Kidney (tissue), 22 donors: ENCODE measurements at places on chromosomes 3 and 15. TPM values are rescaled to one million over a fixed set of nuclear protein-coding genes. Genes with fewer than 3 reads are reported as not detected.
A peak's percentile ranks its signal among the peaks of the same experiment; 100 is the strongest.

DNA sequence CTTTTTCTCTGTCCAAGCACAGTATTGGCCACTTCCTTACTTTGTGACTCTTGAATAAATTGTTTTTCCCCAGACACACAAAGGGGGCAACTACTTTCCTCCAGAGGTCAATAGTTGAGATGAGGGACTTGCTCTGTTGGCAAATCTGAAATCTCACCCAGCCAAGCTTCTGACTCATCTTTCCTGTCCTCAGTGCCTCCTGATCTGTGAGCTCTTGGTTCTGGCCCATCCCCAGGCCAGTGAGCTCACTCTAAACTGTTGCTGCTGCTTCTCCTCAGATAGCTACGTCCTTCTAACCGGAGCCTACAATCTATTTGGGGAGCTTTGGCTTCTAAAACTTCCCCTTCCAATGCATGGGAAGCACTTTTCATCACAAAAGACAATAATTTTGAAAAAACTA is 50.0 kb upstream of the NMD3 start:
- no peak for DNase-seq

GRCh38 chr3:113084777-113085176 is 94.0 kb downstream of the GTPBP8 start:
- DNase-seq: peak; percentile 18

GRCh38 chr3:106765342-106765741 is 611.9 kb upstream of the CCDC54 start:
- no peak for DNase-seq

DNA sequence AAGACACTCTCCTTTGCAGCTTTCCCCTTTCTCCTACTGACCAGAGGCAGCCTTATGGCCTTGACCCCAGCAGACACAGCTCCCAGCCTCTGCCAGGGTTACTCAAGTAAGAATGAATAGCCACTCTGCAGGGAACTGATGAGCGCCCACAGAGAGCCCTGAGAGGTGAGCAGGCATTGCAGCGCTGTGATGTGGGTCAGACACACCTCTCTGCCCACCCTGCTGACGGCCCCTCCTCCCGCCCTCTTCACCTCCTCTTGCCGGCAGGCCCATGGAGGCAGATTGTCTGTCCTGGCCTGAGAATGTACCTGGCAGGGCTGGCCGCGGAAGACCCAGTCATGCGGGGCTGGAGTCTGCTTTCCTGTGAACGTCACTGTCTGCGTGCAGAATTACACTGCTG is 512.6 kb upstream of the PPP2R3A start:
- DNase-seq: peak; percentile 44

GRCh38 chr3:63048367-63049326 is 173.4 kb upstream of the CADPS start:
- no peak for DNase-seq

GRCh38 chr3:111675846-111676210 is 80.7 kb upstream of the ZBED2 start:
- DNase-seq: no peak

- DNase-seq: no peak
Observed at GRCh38 chr15:100107151-100107550, 234.6 kb downstream of the ADAMTS17 start.

DNA sequence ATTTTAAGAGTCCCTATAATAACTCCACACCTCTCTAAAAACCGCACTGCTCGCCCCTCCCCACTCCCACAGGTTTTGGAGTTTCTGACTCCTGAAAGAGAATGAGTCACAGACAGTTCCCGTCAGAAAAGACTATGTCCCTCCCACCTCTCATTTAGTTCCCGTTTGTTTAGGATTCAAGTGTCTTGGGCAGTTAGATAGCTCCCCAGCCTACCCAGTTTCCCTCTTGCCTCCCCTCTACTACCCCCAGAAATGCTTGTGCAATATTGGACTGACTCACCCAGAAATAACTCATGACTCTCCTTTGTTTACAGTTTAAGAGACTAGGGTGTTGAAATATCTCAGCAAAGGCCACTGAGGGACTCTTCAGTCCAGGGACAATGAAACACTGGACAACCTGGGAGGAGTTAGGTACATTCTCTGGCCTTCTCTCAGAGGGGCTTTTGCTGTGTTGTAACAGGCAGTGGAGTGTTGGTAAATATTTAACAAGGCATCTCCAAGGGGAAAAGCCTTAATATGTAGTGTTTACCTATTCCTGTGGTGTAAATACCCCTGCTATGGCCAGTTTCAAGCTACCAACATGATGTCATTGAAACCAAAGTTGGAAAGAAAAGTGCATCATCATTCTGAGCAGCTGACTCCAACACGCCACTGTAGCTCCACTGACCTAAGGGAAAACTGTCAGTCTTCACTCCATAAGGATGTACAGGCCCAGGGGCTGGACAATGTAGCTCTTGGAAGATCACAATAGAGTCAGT is 96.1 kb upstream of the CHD2 start:
- no peak for DNase-seq

- DNase-seq: no peak
Observed at GRCh38 chr15:27989838-27990237, 109.3 kb downstream of the OCA2 start.

TRH gene
- polyA plus RNA-seq: not detected

RAB7A gene
- polyA plus RNA-seq: 211 TPM

KCNMB2 gene
- polyA plus RNA-seq: 2.1 TPM

GPR87 gene
- not detected for polyA plus RNA-seq
